ENCODE measurements at places on chromosomes 7 and 10.
A peak's percentile ranks its signal among the peaks of the same experiment; 100 is the strongest.

GRCh38 chr10:26336979-26337378 is 101.2 kb upstream of the APBB1IP start:
- no peak for DNase-seq

GRCh38 chr7:147279514-147279913 is 1162.9 kb downstream of the CNTNAP2 start:
- no peak for DNase-seq

DNA sequence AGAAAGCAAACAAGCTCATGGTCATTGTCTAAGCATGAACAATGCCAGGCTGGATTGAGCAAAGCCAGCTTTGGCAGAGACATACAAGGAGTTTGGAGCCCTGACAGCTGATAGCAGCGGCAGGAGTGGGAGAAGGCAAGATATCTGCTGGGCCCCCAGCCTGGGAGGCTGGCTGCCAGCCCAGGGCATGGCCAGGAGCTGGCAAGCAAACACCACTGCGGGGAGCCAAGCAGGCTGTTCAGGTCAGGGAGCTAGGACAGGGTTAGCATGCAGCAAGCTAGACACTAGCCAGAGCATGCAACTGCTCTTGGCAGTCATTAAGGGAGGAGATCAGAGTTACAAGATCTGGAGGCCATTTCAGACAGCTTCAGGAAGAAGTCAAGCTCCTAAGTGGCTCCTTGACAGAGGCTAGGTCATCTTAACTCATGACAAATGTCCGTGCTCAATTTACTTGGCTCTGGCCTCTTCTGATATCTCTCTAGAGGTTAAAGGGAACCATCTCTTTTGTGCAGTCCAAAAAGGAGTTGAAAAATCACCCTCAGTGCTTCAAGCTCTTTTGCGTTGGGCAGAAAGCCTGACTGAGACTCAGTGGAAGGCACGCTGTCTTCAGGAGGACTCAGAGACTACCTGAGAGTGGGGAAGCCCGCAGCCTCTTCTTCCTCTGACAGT is 436.8 kb upstream of the C7orf33 start:
- DNase-seq, result peak; percentile 64

- peak; percentile 20 for DNase-seq
Measured at GRCh38 chr7:138125598-138126111, 49.4 kb downstream of the AKR1D1 start.

- peak; percentile 55 for DNase-seq
Measured at GRCh38 chr10:5293691-5294550, 70.8 kb upstream of the UCN3 start.

- DNase-seq, result no peak
Measured at GRCh38 chr7:157760004-157760730, 423.4 kb downstream of the DNAJB6 start.

DNA sequence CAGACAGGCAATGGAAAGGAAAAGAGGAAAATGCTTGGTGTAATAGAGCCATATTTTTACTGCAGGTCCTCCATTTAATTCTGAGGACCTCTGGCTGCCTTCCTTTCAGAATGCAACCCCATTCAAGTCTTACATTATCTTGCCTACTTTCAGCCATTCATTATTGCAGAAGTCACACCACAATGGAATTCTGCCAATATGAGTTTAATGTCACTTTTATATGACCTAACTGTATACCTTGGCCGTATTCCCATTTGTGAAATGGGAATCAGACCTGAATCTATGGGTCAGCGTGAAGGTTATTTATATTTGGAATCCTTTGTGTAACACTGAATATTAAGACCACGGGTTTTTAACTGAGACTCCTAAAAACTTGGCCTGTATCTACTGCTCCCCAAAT is 241.7 kb upstream of the AOAH start:
- DNase-seq, result no peak

- no peak for DNase-seq
Measured at GRCh38 chr7:74476626-74477025, 22.9 kb downstream of the GTF2IRD1 start.

DNA sequence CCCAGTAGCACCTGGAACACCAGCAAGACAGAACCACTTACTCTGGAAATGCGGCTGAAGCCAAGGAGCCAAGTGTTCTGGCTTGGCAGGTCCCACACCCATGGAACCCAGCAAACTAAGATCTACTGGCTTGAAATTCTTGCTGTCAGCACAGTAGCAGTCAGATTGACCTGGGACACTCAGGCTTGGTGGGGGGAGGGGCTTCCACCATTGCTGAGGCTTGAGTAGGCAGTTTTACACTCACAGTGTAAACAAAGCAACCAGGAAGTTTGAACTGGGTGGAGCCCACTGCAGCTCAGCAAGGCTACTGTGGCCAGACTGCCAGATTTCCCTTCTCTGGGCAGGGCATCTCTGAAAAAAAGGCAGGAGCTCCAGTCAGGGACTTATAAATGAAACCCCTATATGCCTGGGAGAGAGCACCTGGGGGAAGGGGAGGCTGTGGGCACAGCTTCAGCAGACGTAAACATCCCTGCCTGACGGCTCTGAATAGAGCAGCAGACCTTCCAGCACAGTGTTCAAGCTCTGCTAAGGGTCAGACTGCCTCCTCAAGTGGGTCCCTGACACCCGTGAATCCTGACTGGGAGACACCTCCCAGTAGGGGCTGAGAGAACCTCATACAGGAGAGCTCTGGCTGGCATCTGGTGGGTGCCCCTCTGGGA is 121.2 kb downstream of the MTERF1 start:
- peak; percentile 29 for DNase-seq

DNA sequence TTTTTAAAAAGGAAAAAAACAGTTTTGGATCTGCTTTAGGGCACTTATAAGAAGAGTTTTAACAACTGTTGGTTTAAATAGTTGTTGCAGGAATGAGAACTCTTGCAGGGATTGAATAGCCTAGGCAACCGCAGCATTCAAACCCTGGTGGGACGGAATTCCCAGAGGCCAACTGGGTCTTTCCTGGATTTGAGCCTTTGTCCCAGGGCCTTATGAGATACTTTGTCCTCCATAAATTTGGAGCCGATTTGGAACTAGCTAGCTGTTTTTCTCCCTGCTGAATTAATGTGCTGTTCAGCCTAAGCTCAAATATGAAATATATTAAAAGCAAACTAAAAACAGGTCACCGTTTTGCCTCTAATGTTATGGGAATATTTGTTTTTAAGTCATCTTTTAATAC is 109.6 kb downstream of the LRMDA start:
- DNase-seq, result no peak

DNA sequence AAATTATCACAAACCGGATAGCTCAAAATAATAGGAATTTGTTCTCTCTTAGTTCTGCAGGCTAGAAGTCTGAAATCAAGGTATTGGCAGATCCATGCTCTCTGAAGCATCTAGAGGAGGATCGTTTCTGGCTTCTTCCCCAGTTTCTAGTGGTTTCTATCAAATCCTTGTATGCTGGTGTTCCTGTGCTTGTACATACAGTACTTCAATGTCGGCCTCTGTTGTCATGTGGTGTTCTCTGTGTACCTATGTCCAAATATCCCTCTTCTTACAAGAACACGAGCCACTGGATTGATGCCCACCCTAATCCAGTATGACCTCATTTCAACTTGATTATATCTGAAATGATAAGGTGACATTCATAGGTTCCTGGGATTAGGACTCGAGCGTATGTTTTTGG is 9.8 kb upstream of the TAX1BP1 start:
- DNase-seq, result no peak

GRCh38 chr10:113283189-113283588 is 269.7 kb upstream of the HABP2 start:
- DNase-seq, result no peak

GRCh38 chr10:27490807-27491206 is 13.3 kb upstream of the RAB18 start:
- no peak for DNase-seq

GRCh38 chr7:134315679-134316538 is 821 bp downstream of the SLC35B4 start:
- peak; percentile 25 for DNase-seq

DNA sequence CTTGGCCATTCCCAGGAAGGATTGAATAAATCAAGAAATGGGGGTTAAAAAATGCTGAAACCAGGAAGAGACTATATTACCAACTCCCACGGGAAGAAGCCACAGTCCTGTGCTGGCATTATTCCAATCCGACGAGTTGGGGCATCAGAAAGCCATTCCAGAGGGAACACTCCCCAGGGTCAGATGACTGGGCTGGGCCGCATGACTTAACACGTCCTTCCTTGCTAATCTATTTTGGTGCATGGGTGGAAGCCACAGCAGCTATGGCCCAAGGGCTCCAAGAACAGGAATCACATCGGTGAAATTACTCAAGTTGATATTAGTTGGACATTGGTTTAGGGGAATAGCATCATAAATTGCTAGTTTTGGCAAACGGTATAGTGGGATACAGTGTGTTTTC is 592.9 kb upstream of the NRP1 start:
- DNase-seq, result peak; percentile 29

GRCh38 chr10:29948881-29949355 is 110.5 kb downstream of the JCAD start:
- DNase-seq, result no peak

DNA sequence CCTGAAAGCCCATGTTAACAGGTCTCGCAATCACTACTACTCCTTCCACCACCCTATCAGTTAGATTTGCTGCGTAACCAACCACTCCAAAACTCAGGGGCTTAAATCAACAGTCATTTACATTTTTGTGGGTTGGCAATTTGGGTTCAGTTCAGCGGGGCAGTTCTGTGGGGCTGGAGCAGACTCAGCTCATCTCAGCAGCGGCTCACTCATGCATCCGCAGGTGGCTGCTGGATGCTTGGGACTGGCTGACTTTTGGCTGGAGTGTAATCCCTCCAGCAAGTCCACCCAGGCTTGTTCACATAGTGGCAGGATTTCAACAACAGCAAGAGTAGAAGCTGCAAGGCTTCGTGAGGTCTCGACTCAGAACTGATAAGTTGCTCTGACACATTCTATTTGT is 79.2 kb downstream of the NEUROD6 start:
- DNase-seq, result no peak

DNA sequence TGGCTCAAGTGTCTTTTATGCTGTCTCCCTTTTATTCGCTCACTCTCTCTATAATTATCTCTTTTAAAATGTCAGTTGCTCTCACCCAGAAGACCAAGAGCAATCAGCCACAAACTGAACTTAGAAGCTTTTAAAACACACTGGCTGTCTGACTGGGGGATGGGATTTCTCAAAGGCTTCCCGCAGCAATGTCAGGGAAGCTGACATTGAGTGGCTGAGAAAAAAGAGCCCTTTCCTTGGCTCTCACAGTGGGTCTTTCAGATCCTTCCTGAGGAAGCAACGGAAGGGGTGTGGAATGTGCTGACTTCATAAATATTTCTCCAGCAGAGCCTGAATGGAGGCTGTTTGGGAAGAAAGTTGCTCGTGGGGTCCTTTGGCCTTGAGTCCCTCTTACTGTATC is 445.7 kb upstream of the C7orf33 start:
- DNase-seq, result no peak

- no peak for DNase-seq
Measured at GRCh38 chr10:19077276-19077675, 28.7 kb downstream of the MALRD1 start.

Data from fibroblast of pulmonary artery (primary cell).